Stimulated activated CD8-positive, alpha-beta memory T cell treated with anti-CD3 and anti-CD28 coated beads, Interleukin-12 subunit alpha, Interleukin-12 subunit beta, amount 100 ng/mL, for 1 hour (primary cell): ENCODE measurements at places on chromosomes 16 and 17.
A peak's percentile ranks its signal among the peaks of the same experiment; 100 is the strongest.

- no peak for DNase-seq
Measured at GRCh38 chr17:5560361-5560988, 23.8 kb downstream of the NLRP1 start.

DNA sequence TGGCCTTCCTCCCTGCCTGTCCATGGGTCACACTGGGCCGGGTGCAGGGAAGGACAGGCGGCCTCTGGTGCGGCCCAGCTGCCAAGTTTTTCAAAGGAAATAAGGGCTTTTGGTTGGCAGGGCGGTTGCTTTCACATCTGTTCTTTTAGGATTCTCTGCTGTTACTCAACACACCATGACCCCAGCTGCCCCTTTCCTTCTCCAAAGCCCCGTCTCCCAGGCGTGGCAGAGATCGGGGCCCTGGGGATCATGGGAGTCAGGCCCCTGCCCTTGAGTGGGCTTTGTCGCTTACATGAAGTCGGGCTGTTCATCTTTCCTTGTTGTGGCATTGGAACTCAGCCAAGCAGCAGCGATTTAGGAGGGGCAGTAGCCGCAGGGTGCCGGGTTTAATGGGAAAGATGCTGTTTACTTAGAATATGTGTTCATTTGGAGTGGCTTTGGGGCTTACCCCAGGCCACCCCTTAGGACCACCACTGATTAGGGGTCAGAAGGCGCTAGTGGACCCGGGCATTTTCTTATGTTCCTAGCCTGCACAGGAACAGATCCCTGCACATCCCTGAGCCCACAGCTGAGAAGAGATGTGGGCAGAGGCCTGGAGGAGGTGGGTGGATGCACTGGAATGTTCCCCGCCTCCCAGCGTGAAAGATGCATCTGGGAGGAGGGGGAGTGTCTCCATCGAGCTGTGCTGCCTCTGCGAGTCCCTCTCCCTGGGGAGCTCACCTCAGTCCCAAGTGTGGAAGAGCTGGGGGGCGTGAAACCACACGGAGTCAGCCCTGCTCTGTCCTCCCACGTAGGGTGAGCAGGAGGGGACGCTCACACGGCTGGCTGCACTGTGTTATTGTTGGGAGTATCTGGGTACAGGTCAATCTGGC is 6.8 kb upstream of the ADCY7 start:
- DNase-seq: no peak

GRCh38 chr17:36928471-36929345 is 8.6 kb upstream of the LHX1 start:
- DNase-seq: no peak

DNA sequence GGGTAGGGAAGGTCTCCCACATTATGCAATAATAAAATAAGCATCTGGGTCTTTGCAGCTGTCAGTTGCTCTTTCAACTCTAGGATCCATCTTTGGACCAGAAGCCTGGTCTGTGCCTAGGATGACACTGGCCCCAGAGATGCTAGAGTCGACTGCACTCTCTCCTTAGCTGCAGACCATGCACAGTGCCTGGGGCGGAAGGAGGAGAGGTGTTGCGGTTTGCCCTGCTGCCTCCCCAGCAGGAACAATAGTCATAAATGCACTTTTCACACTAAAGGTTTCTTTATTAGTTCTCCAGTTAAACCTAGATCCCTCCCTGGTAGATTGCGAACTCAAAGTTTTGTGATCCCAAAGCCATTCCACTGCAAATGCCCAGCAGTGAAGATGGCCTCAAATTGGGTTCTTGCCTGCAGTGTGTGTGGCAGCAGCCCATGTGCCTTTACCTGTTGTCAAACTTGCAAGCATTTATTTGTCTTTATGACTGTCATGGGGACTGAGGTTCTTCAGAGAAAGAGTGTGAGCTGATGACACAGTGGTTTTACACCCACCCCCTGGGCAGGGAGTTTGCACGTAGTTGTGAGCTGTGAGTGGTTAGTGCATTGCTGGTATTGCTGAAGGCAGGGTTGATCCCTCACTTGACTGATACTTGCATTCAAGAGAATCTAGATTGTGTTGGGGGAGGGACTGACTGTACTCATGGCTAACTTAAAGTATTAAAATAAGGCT is 10.3 kb downstream of the ATXN1L start:
- no peak for DNase-seq

DNA sequence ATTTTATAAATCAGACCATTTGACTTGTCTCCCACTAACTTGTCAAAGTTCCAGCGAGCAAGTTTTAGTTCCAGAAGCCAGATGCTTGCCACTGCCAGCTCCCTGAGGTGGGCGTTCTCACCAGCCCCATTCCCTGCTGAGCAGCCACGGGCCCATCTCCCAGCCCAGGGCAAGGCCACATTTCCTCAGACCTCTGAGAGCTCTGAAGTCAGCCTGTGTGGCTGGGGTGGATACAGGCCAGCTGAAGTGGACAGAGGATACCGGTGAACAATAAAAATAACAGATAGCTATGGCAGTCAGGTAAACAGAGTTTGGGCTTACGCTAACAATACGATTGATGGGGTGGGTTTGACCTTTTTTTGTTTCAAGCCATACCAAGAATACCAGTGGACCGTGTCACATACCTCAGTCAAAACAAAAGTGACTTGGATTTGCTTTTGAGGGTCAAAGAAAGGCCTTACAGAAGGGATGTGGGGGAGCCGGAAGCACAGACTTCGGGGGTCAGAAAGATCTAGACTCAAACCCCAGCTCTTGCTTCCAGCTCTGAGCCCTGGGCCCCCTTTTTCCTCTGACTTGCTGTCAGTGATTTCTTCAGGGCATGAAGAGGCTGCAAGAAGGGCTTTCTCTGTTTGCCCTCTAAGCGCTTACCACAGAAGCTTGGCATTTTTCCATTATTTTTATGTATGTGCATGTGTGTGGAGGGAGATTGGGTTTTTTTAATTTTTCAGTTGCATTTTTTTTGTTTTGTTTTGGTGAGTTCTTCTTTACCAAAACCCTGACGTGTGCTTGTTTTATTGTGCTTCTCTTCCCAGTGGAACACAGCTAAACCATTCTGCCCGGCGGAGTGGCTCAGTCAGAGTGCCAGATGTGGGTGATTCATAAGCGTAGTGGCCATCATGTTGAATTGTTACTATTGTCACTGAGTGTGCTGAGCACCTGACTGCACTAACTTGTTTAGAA is 109.9 kb downstream of the GNAO1 start:
- no peak for DNase-seq

GRCh38 chr17:17547210-17547764 is 44.2 kb downstream of the PEMT start:
- no peak for DNase-seq

DNA sequence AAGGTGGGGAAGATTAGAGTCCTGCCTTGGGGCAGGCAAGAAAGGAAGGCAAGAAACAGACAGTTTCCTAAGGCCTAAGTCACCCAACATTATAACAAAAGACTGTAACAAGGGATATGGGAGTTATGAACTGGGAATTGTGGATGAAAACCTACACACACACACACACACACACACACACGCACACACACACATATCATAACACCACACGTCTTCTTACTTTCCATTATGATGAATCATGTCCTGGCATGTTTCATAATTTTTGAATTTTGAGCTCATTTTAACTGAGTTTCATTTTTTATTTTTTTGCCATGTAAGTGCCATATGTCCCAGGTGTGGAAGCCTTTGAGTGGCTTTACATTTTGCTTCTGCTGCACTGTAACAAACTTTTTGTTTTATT is 29.9 kb downstream of the HS3ST2 start:
- DNase-seq: no peak

DNA sequence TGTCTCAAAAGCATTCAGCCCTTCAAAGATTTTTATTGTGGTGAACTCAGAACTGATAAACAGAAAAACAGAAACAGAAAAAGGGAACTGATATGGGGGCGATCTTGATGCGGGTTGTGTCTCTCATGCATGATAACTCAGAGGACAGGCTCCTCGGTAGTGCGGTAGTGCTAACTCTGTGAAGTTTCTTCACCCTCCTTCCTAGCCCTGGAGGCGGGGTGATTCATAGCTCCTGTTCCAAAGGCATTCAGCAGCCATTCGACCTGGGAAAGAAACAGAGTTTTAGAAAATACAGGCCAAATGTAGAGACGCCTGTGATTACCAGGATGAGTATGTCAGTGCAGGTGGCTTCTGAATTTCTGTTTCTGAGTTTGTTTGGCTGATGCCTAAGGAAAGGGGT is 5.5 kb upstream of the MAF start:
- DNase-seq: no peak

DNA sequence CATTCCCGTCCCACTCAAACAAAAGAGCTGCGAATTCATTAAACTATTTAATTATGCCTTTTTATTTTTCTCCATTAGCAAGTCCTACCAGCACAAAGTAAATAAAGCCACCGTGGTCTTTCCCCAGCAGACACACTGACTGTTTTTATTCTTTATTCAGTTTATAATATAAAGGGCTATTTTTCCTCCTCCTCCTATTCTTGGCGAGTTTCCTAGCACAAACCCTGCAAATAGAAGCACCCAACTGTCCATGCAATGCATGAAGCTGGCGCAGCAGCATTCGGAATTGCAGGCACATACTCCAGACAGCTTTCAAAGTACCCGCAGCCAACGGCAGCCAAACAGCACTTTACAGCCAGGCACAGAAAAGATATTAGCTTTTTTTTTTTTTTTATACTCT is 583.4 kb upstream of the PSMD7 start:
- DNase-seq: no peak

DNA sequence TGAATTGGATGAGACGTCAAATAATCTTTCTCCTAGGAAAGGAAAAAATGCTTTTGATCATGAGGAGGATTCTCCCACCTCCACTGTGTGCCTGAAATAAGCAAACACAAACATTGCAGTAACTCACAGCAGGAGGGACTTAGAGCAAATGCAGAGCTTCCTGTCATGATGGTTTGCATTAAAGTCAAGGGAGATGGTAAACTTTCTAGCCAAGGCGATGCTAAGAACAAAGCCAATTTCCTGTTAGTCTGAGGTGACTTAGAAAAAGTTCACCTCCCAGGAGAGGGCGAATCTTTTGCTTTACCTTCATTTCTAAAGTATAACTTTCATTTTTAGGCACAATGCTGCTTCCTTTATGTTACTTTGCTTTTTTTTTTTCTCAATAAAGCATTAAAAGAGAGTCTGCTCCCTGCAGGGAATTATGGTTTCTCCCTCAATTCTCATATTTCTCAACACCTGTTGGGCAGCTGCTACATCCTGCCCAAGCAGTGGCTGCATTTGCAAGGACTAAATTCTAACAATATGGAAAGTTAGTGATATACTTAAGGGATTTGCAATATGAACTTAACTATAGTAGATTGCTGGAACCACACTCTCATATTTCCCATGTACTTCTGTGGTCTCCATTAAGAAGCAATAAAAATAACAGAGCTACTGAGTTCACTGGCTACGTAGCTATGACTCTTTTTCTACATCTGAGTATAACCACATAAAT is 175.6 kb downstream of the PCTP start:
- no peak for DNase-seq

DNA sequence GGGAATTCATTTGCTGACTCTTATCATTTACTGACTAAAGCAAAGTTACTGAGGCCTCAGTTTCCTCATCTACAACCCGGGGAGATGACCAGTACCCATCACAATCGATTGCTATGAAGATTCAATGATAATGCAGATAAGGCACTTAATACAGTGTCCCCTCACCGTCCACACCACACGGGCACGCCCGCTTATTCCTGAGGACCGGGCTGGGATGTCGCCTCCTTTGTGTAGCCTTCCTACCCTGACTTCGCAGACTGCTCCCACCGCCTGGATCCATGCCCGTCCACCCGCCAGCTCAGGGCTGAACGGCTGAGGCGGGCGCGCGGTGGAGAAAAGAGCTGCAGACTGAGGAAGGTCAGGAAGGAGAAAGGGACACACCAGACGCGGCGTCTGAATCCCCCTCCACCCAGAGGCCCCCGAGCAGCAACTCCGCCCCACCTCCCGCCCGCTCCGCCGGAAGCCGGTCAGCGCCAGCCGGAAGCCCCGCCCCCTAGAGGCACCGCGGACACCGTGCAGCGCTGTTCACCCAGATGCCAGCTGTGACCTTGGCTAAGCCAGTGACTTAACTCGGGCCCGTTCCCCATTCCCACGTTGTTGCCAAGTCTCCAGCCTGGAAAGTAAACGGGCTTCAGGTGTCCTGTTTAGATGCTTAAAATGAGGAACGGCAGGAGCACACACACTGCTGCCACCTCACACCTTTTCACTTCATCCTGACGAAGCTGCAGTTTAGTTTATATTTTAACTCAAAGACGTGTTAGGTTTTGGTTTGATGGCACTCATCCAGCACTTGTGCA is at the start of gene KRABD2:
TSS of gene KRABD2 (minus strand) at position 434 of the 797 bp plus-strand sequence.
- DNase-seq: peak; percentile 85

DNA sequence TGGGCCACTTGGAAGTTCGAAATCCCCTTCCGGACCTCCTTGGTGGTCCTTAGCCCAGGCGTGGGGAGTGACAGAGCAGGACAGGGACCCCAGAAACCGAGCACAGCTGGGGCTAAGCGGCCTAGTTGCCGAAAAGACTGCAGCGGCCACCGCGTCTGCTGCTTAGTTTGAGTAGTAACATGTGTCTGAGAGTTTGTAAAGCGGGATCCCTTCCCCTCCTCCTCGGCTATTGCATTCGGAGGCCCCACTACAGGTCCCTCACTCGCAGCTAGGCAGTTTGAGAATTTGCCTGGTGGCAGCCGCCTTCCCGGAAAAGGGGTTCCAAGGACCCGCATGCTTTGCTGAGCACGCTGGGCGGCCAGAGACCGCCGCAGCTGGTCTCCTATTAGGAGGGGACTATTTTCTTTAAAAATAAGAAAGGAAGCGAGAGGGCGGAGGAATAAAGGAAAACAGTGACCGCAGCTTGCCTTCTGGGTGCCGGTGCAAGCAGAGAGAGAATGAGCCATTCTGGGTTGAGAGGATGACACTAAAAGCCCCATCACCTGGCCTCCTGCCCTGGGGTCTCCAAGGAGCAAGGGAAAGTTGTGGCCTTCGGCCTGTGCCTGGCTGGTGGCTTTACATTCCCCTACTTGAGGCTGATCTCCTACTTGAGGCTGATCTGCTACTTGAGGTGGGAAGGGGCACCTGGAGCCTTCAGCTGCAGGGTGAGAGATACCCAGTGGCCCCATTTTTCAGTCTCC is 1.1 kb upstream of the HOXB5 start:
- DNase-seq: no peak

DNA sequence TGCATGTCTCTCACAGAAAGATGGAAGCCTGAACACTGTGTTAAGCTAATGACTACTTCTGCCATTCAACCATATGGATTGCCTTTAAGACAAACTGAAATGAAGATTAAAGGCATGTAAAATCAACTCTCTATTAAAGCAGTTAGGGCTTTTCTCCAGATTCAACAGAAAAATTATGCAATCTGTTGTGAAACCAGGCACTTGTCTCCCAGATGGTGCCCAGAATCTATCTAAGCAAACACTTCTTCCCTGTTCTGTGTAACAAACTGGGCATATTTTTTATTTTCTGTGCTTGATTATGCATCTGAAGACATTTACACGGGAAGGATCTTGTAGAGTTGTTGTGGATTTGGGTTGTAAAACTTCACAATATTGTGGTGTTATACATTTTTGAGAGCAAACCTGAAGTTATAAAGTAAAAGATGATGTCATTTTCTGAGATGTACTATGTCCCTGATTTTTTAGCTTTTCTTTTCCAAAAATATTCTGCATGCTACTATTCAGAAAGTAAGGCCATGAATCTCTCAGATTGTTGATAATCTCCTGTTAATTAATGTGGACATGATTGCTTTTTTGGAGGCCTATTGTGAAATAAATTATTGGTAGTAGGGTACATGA is 1550.3 kb downstream of the CDH8 start:
- DNase-seq: no peak
